ENCODE measurements at places on chromosomes 4 and X.

- no peak for DNase-seq
Measured at GRCh38 chrX:113980953-113981352, 602.9 kb upstream of the HTR2C start.

- DNase-seq: no peak
Measured at GRCh38 chr4:109131559-109131958, 170.9 kb downstream of the COL25A1 start.

GRCh38 chrX:30156880-30157560, 58.3 kb upstream of the MAGEB2 start:
- DNase-seq: no peak

GRCh38 chr4:63904201-63904600, 505.0 kb downstream of the TECRL start:
- DNase-seq: no peak

GRCh38 chrX:87006561-87006960, 511.0 kb upstream of the KLHL4 start:
- DNase-seq: no peak

DNA sequence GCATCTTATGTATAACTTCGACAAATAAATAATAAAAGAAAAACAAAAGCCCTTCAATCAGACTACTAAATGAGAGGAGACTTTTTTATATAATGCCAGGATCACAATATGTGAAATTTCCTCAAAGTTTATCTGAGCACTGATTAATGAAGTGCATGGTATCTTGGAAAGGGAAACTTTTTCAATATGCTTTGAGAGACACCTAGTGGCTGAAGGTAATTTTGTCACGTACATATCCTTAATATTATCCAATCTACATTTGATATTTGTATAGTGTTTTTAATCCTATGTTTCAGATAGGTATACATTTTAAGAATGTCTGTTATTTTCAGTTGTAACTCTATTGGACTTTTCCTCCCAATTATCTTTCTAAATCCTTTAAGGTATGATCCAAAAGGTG, 146.8 kb downstream of the KLHL4 start:
- DNase-seq: peak; percentile 8

DNA sequence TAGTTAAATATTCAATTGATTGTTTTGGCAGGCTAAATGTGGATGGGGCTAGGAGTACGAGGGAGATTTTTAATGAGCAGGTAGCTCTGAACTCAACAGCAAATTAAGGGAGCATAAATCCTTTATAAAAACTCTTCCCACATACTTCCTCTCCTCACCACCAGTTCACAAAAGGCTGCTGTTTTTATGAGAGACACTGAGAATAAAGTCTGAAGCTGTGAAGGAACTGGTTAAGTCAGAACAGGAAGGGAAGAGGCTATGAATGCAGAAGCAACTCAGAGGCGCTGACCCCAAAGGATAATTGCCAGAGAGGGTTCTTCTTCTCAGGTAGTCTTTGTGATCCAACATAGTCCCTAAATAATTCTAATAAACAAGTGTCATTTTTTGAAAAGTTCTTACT, 406.1 kb downstream of the GPM6A start:
- no peak for DNase-seq

- DNase-seq: no peak
Measured at GRCh38 chr4:183149616-183150539, 50.8 kb downstream of the WWC2 start.

GRCh38 chrX:123736333-123736921, 3.6 kb upstream of the THOC2 start:
- DNase-seq: no peak

DNA sequence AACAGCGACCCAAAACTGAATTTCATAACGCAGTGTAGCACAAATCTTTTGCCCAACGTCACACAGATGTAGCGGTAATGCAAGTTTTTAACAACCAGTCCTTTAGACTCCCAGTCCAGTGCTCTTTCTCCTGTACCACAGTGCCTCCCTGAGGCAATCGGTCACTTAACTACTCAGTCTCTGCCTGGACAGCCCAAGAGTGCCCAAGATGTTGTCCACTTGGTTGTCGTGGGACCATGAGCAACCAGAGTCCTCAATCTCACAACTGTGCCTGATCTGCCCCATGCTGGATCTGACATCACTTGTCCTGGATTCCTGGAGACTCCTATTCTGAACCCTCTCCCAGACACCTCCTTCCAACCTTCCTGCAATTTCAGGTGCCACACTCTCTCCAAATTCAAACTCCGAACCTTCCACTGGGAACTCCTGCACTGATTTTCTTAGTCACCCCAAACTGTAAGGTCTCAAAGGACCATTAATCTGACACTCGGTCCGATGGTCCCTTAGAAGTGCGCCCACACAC, 702 bp downstream of the MMGT1 start:
- DNase-seq: peak; percentile 3

- DNase-seq: peak; percentile 85
Measured at GRCh38 chr4:10625131-10625530, 59.4 kb downstream of the CLNK start.

Data from NCI-H510A treated with DMSO at 0.1 percent for 48 hours (cell line).